ENCODE measurements at places on chromosomes 1 and 21. TPM values are rescaled to one million over a fixed set of nuclear protein-coding genes. Genes with fewer than 3 reads are reported as not detected.

GRCh38 chr1:211627259-211627658 is 48.2 kb downstream of the NEK2 start:
- no peak for DNase-seq

- no peak for DNase-seq
Observed at GRCh38 chr1:214777364-214777763, 174.4 kb downstream of the CENPF start.

GRCh38 chr21:45736690-45737484 is 93.4 kb downstream of the PCBP3 start:
- no peak for DNase-seq

Gene BPNT1
- total RNA-seq: 98.5 TPM

DNA sequence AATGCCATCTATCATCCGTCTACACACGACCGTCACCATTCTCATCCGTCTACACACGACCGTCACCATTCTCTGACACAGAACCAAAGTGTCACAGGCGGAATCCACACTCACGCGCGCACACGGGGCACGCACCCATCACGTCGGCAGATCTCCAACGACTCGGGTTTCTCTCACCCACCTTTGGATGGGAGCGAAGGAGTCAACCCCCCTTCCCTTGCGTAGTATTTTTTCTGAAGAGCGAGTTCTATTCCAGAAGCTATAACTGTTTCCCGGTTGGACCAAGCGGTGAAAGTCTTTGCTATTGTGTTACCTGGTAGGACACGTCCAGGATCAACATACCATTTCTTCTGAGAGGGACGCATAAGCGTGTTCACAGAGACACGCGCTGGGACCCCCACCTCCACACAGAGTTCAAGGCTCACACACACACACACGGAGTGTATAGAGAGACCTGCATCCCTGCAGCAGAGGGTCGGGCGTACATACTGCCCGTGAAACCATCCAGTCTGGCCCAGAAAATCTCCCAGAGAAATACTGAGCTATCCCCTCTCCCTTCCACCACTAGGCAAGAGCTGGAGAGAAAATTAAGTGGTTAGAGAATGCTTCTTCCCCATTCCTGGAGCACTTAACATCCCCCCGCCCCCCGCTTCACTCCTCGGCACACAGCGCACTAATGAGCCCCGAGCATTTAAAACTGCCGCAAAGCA is 741 bp downstream of the DUSP10 start:
- no peak for DNase-seq

DNA sequence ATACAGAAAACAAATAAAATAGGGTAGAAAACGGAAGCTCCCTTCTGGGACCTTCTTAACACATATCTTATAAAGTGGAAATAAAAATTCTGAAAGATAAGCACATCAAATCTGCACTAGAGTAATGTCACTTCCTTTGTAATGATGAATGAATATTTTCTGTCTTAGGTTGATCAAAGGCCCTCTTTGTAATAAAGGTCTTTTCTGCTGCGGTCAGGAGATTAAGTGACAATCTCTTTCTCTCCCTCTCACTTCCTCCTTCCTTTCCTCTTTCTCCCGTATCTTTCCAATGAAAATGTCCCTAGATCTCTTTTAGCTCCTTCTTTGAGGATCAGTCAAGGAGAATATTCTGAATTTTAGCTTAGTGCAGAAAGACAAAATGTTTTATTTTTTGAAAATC is 33.8 kb downstream of the TMCO1 start:
- DNase-seq: no peak

- peak; percentile 16 for DNase-seq
Observed at GRCh38 chr1:160374306-160375110, 7.6 kb downstream of the NHLH1 start.

- DNase-seq: no peak
Observed at GRCh38 chr1:168236836-168237611, 11.2 kb downstream of the SFT2D2 start.

Gene OR2W3
- not detected for total RNA-seq

DNA sequence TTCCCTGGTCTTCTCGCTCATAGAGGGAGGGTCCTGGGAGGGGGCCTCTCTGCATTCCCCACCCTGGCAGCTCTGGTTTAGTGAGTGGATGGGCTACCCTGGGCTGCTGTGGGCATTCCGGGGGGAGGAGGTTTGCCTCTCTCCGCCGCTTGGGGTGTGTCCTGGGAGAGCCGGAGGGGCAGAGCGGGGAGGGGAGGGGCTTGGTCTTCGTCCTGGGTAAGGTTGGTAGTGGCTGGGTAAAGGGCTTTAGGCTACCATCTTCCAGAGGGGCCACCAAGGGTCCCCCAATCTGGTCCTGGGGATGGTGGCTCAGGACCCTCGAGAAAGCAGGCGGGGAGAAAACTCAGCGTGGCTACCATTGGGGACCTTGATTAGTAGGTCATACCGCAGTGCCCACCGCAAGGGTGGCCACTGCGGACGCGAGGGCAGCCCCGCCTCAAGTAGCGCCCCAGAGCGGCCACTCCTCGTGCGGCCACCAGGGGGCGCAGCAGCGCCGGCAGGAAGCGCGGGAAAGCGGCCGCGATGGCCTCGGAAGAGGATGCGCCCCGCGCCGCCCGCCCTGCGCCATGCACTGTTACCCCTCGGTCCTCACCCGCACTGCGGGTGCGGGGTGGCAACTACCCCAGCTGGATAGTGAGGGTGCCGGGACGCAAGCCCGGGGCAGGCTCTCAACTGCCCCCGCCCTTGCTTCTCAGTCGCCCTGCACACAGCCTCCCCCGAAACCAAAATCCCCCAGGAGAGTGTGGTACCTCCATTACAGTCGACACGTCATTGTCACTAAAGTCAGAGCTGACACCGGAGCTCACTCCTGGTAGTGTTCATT is 44.1 kb upstream of the SLC25A33 start:
- peak; percentile 82 for DNase-seq

DNA sequence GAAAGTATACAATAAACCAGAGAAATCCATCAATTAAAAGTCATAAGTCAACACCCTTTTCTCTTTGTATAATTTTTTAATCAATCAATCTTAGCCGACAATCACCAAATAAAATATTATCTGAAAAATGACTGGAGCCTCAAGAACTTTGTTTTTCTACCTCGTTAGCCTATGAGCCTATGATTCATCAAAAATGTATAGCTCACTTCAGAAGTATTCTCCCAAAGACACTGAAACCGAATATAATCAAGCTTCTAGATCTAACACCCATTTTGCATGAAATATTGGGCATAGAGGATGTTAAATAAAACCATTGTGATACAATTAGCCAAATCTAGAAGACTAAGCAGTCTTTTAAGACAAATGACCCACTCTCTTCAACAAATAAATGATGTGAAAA is 17.8 kb upstream of the RSBN1 start:
- DNase-seq: no peak

Gene LRRC7
- not detected for total RNA-seq

GRCh38 chr1:218556016-218556415 is 210.9 kb downstream of the TGFB2 start:
- DNase-seq: no peak

Gene PROK1
- not detected for total RNA-seq

Gene NOL9
- 65.5 TPM for total RNA-seq

DNA sequence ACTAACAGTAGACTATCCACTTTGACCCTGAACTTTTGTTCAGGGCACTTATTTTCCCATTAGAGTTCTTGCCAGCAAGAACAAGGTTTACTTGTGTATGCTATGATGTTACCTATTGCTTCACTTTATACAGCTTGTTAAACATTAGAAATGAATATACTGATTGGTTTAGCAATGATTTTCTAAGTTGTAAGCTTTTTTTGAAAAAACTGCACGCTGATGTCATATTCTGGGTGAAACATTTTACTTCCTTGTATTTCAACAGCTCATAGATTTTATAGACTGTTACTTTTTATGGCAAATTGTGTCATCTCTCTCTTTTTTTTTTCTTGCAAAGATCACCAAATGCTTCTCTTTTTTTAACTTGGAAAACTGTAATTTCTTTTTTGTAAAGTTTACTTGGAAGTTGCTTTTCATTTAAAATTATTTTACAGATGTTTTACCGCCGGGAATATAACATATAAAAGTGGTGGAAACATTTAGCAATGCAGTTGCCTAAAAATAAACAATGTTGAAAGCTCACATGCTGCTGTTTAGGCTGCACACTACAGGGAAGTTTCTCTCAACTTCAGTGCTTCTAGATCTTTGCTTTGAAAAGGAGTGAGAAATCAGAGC is 215.3 kb upstream of the NFIA start:
- DNase-seq: no peak

Gene NUDT4B
- total RNA-seq: 0.63 TPM

- no peak for DNase-seq
Observed at GRCh38 chr1:38997901-38998190, 6.8 kb downstream of the AKIRIN1 start.

Gene CD84
- 28.8 TPM for total RNA-seq

Gene ALX3
- not detected for total RNA-seq

Gene NCAM2
- not detected for total RNA-seq
